ENCODE measurements at places on chromosomes 12 and 14.
A peak's percentile ranks its signal among the peaks of the same experiment; 100 is the strongest.

DNA sequence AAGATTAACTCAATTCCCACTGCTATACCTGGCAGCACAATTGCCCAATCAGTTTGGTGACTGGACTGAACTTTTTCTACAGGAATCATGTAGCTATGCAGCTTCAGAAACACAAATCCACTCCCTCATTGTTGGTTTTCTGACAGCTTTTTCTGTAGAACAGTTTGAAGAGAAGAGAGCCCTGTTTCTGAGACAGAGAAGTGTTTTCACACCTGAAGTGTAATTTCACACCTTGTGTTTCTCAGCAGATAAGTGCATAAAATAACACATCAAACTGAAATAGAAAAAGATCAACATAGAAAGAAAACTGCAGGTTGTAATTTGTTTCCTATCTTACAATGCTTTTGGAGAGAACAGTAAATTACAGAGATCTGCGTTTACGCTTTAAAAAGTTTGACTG, 335.6 kb downstream of the SNAPC1 start:
- DNase-seq: no peak

DNA sequence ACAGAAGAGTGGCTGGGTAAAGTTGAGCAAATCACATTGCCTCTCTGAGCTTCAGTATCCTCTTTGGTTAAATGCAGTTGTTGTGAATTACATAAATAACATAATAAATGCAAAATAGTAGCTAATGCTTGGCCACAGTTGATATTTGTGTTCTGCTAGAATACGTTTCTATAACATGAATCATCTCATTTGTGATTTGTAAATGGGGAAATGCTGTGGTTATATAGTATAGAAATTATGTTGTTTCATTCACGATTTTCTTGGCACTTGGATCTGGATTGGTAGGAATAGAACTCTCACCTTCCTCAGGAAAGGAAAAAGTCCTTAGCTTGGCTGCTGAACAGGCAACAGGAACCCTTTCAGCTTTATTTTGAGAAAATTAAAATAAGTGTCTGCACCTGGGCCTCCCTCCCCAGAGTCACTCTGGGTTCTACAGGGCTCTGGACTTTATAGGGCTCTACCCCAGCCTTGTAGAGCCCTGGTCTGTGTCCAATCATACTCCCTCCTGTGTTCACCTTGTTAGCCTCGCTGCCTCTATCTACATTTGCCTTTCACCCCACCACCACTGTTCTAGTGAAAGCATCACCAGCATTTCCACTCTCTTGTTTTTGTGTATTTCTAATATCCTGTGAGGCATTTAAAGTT, 107.7 kb upstream of the BCAT1 start:
- DNase-seq: peak; percentile 72

DNA sequence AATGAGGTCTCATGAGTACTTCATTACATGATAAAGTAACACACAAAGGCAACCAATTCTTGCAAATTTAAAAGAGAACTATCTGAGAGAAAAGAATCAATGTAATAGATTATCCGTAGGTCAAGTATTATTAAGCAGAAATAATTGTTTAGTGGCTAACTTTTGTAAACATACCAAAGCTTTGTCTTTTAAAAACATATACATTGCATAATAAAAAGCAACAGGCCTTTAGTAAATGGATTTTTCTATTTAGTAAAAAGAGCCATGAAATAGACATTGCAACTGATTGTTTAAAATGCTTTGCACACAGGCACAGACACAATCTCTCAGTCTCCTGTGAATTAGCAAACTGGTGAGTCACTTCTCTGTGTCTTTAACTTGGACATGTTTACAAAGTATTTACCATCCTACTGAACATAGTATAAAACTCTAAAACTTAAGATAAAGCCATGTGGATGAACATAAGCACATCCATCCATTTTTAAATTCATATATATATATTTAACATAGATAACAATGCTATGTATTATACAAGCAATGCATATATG, 518.7 kb upstream of the MGAT4C start:
- DNase-seq: no peak

DNA sequence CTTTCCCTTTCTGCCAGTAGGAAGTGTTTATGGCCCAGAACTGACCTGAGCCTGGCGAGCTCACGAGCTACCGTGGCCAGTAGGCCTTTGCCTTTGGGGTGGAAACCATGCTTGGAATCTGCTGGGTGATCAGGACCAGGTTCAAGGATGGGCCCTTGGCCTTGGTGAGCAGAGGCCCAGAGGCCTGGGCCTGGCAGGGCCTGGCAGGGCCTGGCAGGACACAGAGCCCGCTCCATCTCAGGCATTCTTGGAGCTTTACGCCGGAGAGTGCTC, 184.8 kb upstream of the RTL1 start:
- DNase-seq: no peak

GRCh38 chr14:68392393-68393141, 400.3 kb downstream of the ZFP36L1 start:
- no peak for DNase-seq

- no peak for DNase-seq
Observed at GRCh38 chr14:98943907-98944306, 328.1 kb downstream of the BCL11B start.

DNA sequence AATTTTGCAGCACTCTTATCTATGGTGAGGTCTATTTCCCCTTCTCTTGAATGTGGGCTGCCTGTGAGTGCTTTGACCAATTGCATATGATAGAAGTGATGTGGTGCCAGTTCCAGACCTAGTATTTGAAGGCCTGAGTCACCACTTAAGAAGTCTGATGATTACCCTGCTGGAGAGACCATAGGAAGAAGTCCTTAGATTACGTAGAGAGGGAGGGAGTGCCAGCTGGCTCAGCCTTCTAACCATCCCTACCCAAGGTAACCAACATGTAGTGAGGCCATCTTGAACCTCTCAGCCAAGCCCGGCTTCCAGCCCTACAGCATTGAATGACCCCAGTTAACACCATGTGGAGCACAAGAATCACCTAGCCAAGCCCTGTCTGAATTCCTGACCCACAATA, 166.9 kb downstream of the NELL2 start:
- no peak for DNase-seq

GRCh38 chr14:59159169-59159568, 29.3 kb upstream of the DAAM1 start:
- DNase-seq: no peak

DNA sequence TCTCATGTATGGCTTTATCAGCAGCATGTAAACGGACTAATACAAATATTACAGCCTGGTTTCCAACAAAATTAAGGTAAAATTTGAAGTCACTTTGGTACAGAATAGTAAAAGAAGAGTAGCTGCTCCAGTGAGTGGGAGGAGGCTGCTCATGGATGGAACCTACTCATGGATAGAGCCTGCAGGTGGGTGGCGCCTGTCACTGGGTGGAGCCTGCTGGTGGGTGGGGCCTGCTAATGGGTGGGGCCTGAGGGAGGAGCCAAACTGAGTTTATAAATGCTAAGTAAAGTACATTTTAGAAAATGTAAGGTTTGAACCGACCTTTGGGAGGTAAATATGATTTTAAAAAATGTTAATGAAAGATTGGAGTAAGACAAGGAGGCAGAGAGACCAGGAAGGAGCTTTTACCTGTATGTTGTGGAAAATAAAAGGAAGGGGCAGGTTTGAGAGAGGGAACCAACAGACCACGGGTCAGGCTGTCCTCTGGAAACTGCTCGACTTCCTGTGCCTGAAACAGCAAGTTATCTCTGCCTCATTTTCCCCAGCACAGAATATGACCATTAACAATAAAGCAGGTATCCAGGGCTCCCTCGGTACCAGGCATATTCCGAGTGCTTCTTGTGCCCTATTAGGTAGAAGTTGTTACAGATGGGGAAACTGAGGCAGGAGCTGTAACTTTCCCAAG, 55.9 kb upstream of the SEL1L start:
- DNase-seq: peak; percentile 22

DNA sequence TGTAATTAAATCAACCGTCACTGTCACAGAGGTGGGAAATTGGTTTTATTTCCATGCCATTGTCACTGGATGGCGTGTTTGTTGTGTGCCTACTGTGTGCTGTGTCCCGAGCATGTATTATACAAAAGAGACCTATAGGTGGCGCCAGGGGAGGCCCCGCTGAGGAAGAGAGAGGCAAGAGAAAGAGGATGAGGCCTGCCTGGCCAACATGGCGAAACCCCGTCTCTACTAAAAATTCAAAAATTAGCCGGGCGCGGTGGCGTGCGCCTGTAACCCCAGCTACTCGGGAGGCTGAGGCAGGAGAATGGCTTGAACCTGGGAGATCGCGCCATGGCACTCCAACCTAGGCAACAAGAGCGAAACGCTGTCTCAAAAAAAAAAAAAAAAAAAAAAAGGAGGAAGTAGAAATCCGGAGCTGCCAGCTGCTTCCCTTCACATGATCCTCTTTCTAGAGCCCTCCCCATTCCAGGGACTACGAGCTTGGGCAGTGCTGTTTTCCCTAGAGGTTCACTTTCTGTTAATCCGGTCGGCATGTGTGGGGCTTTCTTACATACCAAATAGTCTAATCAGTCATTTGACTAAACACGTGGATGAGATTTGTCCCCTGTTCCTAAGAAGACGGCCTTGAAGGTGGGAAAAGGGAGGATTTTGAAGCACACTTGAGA, 6.4 kb upstream of the CCDC175 start:
- no peak for DNase-seq

GRCh38 chr12:99386907-99387306, 260.6 kb upstream of the GARIN6 start:
- DNase-seq: peak; percentile 67

DNA sequence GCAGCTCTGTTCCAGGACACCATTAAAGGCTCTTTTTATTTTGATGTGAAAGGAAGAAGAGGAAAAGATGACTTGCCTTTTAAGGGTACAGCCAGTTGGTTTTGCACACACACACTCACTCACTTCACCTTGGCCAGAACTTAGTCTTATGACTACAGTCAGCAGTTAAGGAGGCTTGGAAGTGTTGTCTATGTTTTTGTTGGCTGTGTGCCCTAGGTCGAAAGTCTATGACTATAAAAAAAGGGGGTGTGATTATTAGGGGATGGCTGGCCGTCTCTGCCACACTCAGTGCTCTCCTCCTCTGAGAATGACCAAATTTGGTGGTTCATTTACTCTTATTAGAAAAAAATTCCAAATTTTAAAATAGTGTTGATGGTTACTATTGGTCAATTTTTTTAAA, 139.5 kb upstream of the OTX2 start:
- no peak for DNase-seq

Data from OCI-LY7 (cell line).